NCI-H2171 treated with DMSO at 0.1 percent for 48 hours (cell line): ENCODE measurements at places on chromosomes 6 and 20.

- DNase-seq, result no peak
Observed at GRCh38 chr6:38311201-38311600, 328.5 kb downstream of the BTBD9 start.

DNA sequence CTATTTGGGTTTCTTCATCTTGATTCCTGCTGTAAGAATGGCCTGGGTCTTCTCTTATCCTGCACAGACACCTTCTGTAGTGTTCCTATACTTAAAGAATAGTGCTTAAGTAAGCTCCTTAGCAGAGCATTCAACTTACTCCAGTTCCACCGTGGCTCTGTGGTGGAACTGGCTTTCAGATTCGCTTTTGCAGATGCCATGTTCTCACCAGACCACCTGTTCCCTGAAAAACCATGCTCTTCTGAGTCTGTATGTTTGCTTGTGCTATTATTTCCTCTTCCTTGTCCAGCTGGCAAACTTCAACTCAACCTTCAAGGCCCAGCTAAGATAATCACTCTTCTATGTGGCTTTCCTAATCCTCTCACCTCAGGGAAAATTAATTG, 4.9 kb downstream of the ELMO2 start:
- no peak for DNase-seq

DNA sequence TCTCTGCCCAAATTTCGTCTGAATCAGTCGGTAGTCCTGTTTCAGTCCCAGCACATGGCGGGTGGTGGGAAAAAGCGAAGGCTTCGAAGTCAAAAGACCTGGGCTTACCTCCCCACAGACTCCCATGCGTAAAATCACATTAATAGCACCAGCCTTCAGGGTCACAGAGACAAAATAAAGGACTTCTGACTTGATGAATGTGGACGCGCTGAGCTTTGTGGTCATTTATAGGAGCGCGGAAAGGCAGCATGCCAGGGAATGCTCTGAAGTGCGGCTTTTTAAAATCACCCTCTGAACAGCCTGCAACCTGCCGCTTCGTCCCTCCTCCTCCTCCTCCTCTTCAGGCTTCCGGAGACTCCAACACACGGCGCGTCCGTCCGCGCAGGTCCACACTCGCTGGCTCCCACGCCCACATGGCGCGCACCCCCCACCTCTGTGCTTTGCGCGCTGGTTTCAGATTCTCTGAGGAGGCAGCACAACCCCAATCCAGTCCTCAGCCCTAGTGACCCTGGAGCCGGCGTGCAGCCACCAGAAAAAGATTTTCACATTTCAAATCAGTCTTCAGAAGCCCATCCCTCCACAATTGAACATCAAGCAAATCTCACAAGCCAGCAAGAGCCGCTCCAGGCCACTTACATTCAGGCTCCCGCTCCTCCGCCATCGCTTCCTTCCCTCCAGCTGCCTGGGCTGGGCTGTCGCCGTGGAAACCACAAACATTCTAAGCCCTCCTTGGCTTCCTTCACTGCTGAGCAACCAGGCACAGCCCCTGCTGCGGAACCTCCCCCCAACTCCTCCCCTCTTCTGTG, at the start of gene C6orf118:
Gene C6orf118 (minus strand): TSS at position 680 of the 806 bp plus-strand sequence. CDS start 19 bp downstream, at position 661.
- DNase-seq, result peak; percentile 12

GRCh38 chr6:90739339-90739738, 152.5 kb upstream of the MAP3K7 start:
- DNase-seq, result peak; percentile 16

GRCh38 chr6:5506597-5506996, 245.3 kb downstream of the FARS2 start:
- DNase-seq, result no peak

- no peak for DNase-seq
Observed at GRCh38 chr6:43706788-43707187, 19.2 kb upstream of the MRPS18A start.

DNA sequence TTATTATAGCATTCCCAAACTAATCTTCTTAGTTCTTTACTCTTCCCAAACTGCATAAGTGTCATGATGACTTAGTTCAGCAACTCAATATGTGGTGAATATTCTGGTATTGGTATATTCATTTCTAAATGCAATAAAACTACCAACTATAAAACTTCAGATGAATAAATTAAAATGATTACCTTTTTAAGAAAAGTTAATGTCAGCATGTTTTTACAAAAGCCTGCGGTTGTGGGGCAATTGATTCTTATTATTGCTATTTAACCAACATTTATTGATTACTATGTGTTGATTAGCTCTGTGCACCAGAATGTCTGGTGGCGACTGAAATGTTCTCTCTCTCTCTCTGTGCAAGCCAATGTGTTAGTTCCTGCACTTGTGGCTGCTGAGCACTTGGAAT, 5.0 kb upstream of the SLC22A3 start:
- DNase-seq, result no peak

- no peak for DNase-seq
Observed at GRCh38 chr6:45049188-45049843, 278.8 kb upstream of the RUNX2 start.

- DNase-seq, result no peak
Observed at GRCh38 chr6:34970957-34971356, 81.9 kb downstream of the ANKS1A start.

- no peak for DNase-seq
Observed at GRCh38 chr6:106745197-106745770, 115.9 kb downstream of the QRSL1 start.

- no peak for DNase-seq
Observed at GRCh38 chr20:9573335-9574151, 59.2 kb downstream of the LAMP5 start.

DNA sequence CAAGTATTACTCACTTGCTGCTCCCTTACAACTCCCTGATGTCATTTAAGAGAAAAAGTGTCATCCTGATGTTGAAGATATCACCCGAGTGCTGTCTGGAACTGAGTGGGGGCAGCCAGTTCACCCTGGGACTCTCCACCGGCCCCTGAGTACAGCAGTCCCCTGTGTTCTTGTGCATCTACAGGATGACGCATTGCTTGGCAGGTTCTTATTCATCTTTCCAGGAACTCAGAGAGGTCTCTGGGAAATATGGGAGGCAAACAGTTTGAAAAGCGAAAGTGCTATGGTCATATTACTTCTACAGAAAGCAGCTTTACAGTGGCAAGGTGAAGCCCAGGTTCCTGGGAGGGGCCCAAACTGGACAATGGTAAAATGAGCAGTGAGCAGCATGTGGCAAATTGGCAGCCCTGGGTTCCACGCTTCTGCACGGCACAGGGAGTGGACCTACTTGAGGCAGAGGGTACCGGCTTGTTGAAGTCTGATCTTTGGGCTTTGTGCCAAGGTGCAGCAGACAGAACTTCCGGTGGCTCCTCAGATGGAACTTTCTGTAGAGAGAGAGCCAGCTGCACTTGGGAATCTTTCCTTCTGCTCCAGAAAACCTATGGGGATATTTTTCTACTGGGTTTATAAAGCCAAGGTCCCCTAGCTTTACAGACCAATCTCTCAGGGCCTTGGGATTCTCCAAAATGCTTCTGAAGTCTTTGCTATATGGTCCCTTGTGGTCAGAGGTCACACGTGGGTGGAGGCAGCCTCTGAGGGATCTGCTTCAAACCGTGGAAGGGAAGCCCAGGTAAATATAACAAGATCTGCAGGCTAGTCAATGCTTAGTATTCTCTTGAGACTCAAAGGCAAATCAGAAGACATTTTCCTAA, 128.3 kb downstream of the MAP3K7 start:
- DNase-seq, result no peak

DNA sequence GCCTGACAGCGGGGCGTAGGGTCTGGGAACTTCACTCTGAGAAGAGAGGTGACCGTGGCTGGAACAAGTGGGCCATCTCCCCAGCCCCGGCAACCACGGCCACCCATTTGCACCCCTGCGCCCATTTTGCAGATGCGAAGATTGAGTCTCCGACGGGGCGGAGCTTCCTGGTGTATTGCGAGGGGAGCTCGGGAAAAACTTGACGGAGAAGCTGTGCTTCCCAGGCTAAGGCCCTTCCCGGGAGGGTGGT, 653 bp downstream of the ZNF335 start:
- no peak for DNase-seq

- no peak for DNase-seq
Observed at GRCh38 chr6:87791029-87791428, 89.0 kb upstream of the AKIRIN2 start.

GRCh38 chr20:46142124-46142523, 24.0 kb downstream of the CD40 start:
- DNase-seq, result peak; percentile 69

GRCh38 chr6:44629636-44630035, 242.1 kb downstream of the CDC5L start:
- no peak for DNase-seq

- no peak for DNase-seq
Observed at GRCh38 chr6:131281471-131282270, 146.4 kb downstream of the AKAP7 start.

GRCh38 chr20:56769921-56770600, 141.0 kb downstream of the TFAP2C start:
- no peak for DNase-seq

DNA sequence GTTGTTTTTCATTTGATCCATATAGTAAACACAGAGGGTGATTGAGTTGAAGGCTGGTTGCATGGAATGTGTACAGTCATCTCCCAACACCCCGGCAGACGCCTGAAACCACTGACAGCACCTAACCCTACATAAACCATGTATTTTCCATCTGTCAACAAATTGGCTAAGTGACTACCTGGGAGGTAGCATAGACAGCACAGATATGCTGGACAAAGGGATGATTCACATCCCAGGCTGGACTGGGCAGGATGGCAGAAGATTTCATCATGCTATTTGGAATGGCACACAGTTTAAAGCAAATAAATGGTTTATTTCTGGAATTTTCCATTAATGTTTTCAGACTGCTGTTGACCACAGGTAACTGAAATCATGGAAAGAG, 4.4 kb upstream of the VIP start:
- no peak for DNase-seq
